Sciatic nerve (tissue), 2 donors: ENCODE measurements at places on chromosomes 1 and 21. TPM values are rescaled to one million over a fixed set of nuclear protein-coding genes. Genes with fewer than 3 reads are reported as not detected.

Gene PIK3R3
- 53.5 TPM for total RNA-seq

Gene IRF6
- 1.8 TPM for total RNA-seq

Gene EVA1C
- 65.8 TPM for total RNA-seq

Gene FAM72B
- total RNA-seq, result 0.89 TPM

Gene SYT11
- total RNA-seq, result 45.0 TPM

Gene SYNC
- total RNA-seq, result 9.1 TPM

Gene S100B
- 1,180 TPM for total RNA-seq

Gene NTNG1
- total RNA-seq, result 8.2 TPM

Gene SLC6A17
- total RNA-seq, result not detected

Gene UMODL1
- total RNA-seq, result not detected

Gene PCBP3
- 14.1 TPM for total RNA-seq

Gene UQCRHL
- 1.5 TPM for total RNA-seq

- DNase-seq, result no peak
Measured at GRCh38 chr1:181739214-181739613, 255.9 kb downstream of the CACNA1E start.

DNA sequence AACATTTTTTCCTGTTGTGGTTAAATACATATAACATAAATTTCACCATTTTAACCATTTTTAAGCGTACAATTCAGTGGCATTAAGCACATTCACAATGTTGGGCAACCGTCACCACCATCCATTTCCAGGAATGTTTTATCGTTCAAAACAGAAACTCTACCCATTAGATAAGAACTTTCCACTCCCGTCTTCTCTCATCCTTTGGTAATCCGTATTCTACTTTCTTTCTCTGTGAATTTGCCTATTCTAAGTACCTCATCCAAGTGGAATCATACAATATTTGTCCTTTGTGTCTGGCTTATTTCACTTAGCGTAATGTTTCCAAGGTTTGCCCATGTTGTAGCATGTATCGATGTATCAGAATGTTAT, 336.0 kb downstream of the RRAGC start:
- no peak for DNase-seq

DNA sequence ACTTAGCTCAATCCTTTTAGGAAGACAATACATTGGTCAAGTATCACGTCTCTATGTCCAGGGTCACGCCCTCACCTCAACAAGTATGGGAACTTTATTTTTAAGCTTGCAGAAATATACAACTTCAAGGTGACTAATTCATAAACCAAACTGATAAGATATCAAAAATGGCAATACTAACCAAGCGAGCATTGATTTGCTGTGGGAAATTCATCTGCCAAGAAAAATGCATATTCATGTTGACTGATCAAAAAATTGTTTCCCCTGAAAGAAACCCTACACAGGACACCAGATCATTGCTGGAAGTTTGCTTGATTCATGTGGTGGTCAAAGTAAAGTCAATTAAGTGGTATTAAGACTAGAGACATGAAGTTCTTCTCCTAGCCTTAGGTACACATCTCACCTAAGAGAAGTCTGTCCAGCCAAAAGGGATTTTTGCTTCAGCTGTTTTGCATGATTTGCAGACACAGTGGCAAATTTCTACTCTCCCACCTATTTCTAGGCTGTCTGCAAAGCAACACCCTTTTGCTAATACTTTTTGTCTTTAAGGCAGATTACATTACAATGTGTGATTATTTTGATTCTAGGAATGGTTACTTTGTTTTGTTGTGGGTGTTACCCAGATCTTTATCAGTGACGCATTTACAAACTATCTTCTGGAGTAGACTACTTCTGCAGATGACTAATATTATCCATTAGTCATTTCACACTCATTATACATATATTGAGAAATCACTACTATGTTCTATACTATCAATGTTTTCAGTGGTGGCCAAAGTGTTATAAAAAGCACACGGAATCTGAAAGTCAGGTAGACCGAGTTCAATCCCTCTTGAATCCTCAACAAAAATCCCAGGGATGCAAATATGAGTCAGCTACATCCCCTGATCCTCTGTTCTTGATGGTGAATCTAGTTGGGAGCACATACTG, 12.4 kb downstream of the SAMSN1 start:
- no peak for DNase-seq

- no peak for DNase-seq
Measured at GRCh38 chr1:204172404-204173029, 6.4 kb upstream of the REN start.

GRCh38 chr1:3505161-3505560, 50.7 kb downstream of the ARHGEF16 start:
- DNase-seq, result no peak

- DNase-seq, result no peak
Measured at GRCh38 chr1:241096982-241097381, 260.0 kb downstream of the RGS7 start.

DNA sequence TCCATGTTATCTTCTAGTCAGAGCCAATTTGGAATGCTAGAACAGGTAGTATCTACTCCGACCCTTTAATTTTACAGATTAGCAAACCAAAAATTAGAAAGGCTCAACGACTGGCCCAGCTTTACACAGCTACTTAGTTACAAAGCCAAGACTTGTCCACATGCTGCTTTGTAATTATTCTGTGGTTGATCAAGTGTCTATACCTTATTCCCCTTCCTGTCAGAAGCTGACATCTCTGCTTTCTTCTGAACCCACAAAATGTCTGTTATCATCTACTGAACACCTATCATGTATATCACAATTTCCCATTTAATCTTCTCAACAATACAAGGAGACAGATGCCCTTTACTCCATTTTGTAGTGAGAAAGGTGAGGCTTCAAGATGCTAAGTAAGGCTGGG, 15.6 kb downstream of the TGFBR3 start:
- DNase-seq, result no peak

- peak; percentile 49 for DNase-seq
Measured at GRCh38 chr21:41767606-41768436, 969 bp upstream of the RIPK4 start.

DNA sequence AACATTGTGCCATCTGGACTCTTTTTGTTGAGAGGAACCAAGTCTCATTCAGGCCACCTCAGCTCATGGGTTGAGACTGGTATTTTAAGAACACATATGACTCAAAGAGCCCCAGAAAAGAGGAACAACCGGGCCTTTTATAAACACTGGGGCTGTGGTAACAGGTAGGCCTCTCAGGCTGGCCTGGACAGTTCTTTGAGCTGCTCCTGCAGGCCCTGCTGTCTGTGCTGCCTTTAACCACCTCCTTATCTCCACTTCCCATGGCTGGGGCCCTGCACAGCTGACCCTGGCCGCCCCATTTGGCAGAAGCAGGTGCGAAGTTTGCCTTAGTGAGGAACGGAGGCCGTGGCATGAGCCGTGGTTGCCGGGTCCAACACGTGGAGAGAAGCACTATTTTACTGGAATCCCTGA, 163.3 kb downstream of the RHOU start:
- no peak for DNase-seq

GRCh38 chr21:38136201-38136600, 120.6 kb upstream of the KCNJ15 start:
- DNase-seq, result no peak

DNA sequence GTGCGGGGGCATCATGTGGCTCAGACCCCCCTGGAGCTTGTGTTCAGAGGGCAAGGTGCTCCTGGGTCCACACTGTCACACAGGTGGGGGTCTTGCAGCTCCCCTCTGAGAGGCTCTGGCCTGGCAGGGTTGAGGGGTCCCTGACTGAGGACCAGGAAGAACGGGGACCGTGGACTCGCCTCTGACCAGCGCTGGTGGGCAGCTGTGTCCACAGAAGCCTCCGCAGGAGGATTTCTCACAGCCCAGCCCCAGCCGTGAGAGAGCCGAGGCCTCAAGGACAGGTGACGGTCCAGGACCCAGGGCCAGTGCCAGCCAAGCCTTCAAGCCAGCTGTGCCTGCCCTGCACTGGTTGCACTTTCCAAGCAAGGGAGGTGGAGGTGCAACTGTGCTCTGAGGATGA, 63.5 kb upstream of the TTC34 start:
- DNase-seq, result no peak

DNA sequence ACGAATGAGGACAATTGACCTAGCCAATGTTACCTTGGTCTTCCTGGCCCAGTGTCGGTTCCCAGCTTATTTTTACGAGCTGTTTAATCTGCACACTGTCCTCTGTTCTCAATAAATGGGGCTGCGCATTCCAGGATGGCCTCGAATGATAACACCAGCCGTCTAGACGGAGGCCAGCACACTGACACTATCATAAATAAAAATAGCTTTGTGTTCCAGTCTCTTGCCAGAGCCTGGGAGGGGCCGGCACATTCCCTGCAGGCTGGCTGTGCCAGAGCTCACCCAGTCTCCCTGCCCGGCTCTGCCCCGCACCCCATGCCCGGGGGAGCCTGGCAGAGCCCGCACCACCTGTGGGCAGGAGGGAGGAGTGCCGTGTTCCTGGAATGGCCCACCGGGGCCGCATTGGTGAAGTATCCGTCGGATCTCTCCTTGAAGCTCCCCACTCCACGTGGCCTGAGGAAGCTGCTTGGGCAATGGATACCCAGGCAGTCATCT, 92.1 kb downstream of the SPSB1 start:
- no peak for DNase-seq

- peak; percentile 81 for DNase-seq
Measured at GRCh38 chr21:34745557-34746255, 76.9 kb downstream of the CLIC6 start.

DNA sequence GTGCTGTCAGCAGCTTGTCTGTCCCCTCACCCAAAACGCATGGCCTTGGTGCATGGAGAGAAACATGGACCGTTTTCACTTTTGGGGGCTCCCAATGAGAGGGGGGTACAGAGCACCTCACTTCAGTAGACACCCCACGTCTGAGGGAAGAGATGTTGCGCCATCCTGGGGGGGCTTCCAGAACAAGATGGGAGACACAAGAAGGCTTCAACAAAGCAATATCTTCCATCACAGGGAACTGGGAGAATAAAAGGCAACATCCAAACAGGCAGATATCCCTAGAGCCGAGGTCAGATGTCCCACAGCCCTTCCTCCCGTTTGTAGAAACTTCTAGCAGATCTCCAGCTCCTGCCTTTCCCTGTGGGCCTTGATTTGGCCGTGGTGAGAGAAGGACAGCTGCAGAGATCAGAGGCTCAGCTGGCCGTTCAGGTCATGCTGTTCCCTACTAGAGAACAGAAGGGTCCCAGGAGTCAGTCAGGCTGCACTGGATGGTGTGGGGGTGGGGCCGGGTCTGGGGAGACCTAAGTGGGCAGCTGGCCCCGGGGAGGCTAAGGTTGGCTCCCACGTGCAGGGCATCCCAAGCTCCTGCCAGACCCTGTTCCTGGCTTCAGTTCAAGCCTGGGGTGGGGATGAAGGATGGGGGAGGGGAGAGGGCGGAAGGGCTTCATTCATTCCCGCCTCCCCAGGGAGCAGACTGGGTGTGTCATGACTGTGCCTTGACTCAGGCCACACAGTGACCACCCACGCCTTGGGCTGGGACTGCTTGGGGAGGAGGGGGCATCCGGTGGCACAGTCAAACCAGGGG, 4.4 kb downstream of the PLOD1 start:
- DNase-seq, result peak; percentile 75

DNA sequence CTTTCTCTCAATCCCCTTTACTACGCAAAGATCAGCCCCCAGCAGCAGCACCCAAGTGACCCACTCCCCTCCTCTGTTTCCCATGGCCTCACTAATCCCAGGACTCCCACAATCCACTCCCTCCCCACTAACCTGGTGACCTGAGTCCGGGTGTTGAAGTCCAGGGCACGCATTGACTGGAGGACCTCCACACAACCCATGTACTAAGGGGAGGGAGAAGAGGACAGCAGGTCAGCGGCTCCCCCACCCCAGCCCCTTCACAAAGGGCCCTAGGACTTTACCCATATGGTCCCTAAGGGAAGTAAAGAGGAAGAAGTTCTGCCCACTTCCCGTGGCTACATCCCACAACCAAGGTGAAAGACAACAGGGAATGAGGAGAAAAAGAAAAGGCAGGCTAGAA, 1.3 kb downstream of the SHC1 start:
- no peak for DNase-seq

DNA sequence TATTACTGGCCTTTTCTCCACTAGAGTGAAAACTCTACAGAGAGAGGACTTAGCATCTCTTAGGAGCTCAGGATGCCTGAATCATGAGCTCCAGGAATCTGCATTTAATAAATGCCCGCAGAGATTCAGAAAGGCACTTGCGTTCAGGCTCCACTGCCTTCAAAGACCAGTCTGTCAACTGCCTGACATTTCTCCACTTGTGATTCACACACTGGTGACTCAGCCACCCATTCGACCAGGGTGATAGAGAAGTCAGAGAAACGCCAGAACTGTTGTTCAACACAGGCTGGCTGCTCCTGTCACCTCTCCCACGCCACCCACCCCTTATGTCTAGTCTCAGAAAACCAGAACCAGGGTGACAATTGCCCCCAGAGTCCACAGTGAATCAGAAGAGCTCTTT, 26.9 kb upstream of the LBR start:
- peak; percentile 54 for DNase-seq

DNA sequence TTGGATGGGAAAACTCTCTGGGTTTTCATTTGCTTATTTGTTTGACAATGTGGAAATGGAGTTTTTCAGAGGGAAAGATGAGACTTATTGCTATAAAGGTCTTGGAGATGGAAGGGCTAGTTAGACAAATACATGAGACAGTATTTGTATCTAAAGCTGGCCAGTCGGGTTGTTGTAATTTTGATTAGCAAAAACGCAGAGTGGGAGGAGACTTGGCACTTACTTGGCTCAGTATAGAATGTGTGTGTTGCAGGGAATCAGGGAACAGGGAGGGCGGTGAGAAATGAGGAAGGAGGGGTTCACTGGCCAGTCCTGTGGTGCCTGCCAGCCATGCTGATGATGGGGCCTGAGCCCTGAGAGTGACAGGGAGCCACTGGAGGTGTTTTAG, 6.0 kb upstream of the FOXE3 start:
- no peak for DNase-seq

GRCh38 chr21:41503331-41503730, 4.6 kb downstream of the TMPRSS2 start:
- DNase-seq, result no peak

DNA sequence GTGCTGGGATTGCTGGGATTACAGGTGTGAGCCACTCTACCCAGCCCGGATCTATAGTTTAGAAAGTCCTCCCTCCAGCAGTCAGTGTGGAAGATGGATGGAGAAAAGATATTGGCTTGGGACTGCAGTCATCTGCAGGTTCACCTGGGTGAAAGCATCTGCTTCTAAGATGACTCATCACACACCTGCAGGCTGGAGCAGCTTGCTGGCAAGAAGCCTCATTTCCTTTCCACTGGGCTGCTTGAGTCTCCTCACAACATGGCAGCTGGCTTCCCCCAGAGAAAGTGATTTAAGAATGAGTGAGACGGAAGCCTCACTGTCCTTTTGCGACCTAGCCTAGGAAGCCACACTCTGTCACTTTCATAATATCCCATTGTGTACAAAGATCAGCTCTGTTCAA, 50.0 kb downstream of the FOXO6 start:
- no peak for DNase-seq

GRCh38 chr21:33668180-33668579, 25.9 kb downstream of the ITSN1 start:
- no peak for DNase-seq

DNA sequence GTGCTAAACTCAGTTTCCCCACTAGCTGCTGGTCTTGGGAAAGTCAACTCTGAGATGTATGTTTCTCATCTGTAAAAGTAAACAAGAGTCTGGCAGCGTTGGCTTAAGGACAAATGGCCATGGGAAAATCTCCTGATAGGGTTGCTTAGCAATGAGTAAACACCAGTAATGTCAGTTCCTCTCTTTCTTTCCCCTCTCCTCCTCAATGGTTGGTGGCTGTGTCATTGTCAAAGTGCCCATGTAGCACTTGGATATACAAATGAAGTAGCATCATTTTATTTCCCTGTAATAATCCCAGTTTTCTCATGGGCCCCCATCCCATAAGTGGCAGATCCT, 2.2 kb upstream of the FYB2 start:
- no peak for DNase-seq
